ENCODE measurements at places on chromosomes 3 and 15.
A peak's percentile ranks its signal among the peaks of the same experiment; 100 is the strongest.

DNA sequence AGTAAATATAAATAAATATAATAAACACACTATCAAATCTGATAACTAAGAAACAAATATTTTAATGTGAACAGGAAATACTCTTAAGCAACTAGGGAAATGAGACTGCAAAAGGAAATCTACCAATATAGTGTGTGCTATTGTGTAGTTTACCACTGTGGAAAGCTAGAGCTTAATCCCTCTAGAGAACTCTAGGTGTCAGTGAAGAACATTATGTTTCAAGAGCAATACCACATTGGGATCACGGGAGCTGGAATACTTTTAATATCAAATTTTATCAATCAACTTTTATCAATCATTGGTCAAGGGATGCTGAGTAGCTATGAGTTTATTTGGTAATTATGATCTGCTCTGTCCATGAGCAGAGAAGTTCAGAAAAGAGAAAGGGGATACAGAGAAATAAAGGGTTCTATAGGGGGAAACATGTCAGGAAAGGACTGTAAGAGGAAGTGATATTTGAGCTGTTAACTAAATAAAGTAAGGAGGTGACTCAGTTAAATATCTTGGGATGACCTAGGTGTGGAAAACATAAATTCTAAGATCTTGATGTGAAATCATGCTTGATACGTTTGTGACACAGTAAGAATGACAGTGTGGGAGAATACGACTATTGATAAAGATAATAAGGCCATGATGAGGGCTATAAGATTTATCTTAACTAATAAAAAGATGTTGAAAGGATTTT, 762.2 kb upstream of the ALCAM start:
- DNase-seq, result peak; percentile 20

GRCh38 chr15:55823699-55824340, 80.9 kb upstream of the PRTG start:
- no peak for DNase-seq

DNA sequence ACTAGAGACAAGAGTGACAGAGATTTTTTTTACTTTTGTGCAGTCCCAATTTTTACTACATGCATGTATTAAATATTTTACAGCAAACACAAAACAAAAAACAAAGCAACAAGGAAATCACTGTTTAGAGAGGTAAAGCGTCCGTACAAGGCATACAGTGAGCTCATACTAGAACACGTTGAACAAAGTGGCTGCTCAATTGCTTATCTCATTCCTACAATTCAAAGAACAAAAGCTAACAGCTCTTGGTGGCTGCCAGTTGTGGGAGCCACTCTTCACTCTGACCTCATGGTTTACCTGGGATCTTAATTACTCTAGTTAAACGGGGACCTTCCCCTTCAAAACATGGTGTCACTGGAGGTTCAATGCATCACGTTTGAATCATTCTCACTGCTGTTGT, 7.6 kb upstream of the ARHGEF26 start:
- DNase-seq, result no peak

- no peak for DNase-seq
Observed at GRCh38 chr15:99481113-99481950, 84.5 kb upstream of the MEF2A start.

- DNase-seq, result no peak
Observed at GRCh38 chr3:149833241-149833640, 20.2 kb downstream of the RNF13 start.

DNA sequence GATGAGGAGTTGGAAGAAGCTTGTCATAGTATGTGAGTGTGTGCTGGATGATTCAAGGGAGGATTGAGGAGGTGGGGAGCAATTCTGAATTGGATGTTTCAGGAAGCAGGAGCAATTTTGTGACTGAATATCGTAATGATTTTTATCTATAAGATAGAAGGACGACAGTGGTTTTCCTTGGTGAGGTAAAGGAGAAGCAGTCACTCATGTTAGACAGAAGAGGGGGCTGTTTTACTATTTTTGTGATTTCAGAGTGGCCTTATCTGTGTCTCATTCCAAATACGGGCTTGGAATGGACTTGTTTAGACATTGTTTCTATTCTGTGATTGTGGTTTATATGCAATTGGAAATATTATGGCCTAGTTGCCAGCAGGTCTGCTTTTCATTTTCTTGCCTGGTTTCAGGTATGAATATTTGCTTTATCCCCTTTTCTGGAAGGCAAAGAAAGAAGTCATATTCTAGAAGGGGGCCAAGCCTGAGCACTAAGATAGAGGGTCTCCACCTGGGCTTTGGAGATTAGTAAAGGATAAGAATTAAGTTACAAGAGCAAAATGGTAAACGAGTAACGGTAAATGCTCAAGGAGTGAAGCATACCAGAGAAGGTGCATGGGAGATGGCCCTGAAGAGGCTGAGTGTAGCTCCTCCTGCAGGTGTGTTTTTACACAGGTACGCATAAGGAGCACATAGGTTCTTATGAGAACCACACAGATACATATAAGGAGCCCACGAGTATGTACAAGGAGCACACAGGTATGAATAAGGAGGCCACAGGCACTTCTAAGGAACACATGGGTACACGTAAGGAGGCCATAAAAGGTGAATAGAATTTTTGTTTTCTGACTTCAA, 124.6 kb upstream of the KCNAB1 start:
- peak; percentile 33 for DNase-seq

DNA sequence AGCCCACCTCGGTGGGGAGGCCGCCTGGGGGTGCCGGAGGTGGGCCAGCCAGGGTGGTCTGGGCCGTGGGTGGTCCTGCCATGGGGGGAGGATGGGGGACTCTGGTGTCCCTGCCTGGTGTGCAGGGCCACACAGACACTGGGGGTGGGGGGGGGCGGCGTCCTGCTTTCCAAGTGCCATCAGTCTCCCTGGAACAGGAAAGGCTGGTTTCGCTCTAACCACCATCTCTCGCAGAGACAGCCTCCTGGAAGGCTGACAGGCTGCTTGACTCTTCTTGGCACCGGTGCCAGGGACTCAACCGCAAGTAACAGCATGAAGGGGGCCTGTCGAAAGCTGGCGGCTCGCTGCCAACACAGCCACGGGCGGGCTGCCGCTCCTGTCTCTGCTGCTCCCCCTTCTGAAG, 40.3 kb downstream of the RGMA start:
- no peak for DNase-seq

- DNase-seq, result no peak
Observed at GRCh38 chr15:72272997-72273352, 621 bp upstream of the PARP6 start.

DNA sequence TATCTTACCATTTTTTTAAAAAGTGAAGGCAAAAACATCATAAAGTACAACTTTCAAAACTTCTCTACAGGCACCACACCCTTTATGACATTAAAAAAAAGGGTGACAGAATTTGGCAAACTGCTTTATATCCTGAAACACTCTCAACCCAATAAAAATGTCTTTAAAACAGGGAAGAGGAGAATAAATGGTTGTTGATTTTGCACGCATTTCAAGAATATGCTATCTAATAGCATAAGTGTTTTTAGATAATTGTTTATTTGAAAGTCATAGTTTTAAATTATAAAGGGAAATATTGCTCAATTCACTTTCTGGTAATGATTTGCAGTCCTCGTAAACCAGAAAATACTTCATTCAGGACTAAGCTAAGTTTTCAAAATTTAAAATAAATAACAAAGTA, 1.7 kb upstream of the PCOLCE2 start:
- DNase-seq, result no peak

DNA sequence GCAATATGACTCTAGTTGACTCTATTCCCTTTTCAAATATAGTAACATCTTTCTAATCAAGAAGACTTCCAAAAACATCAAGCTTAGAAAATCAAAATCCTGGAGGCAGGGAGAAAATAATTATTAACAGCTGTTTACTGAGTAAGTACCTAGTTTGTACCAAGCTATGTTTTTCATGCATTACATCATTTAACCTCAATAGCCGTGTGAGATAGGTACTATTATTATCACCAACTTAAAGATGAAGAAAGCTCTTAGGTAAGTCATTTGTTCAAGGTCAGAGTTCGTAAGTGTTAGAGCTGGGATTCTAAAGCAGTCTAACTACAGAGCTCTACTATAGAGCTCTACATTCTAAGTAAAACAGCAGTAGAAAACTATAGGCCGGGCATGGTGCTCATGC, 41.6 kb downstream of the GSK3B start:
- DNase-seq, result no peak

DNA sequence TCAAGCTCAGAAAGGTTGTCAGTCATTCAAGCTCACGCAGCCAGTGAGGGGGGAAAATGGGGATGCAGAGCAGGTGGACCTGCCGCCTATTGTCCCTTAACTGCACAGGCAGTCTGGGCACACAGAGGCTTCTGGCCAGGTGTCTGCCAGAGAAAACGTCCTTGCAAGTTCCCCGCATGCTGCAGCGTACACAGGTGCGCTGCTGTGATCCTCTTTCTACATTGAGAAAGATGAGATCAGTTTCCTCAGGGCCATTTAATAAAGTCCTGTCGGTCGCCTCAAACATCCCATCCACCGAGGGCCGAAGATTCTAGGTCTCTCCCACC, 445 bp upstream of the TSEN2 start:
- no peak for DNase-seq

DNA sequence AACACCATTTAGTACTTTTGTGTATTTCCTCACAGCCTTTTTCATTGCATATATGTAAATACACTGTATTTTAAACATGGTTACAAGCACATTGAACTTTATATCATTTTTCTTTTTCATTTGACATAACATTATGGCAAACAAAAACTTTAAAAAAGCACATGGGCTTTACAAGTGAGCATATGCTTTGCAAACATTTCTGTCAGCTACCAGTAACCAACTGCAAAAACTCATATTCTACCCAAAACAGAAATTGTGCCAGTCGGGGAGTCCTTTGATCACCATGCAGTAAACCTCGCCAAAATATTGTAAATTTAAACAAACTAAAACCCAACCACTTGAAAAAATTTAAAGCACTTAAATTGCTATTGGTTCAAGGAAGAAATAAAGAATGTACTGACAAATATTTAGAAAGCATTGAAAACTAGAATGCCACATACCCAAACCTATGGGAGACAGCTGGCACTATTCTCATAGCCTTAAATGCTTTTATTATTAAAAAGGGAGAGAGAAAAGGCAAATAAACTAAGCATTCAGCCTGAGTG, 24.4 kb downstream of the ZNF710 start:
- DNase-seq, result no peak

DNA sequence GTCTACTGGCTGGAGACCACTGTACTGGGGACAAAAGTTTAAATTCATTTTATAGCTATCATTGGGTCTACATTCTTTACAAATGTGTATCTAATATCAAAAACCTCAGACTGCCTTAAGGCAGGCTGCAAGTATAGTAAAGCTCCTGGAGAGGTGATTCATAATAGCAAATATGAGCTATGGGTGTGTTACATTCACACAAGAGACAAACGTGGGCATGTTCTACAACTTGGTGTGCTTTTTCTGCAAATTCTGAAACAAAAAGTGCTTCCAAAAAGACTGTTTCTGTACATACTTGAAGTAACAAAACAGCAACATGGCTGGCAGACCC, 1101.4 kb downstream of the ROBO1 start:
- DNase-seq, result peak; percentile 1

DNA sequence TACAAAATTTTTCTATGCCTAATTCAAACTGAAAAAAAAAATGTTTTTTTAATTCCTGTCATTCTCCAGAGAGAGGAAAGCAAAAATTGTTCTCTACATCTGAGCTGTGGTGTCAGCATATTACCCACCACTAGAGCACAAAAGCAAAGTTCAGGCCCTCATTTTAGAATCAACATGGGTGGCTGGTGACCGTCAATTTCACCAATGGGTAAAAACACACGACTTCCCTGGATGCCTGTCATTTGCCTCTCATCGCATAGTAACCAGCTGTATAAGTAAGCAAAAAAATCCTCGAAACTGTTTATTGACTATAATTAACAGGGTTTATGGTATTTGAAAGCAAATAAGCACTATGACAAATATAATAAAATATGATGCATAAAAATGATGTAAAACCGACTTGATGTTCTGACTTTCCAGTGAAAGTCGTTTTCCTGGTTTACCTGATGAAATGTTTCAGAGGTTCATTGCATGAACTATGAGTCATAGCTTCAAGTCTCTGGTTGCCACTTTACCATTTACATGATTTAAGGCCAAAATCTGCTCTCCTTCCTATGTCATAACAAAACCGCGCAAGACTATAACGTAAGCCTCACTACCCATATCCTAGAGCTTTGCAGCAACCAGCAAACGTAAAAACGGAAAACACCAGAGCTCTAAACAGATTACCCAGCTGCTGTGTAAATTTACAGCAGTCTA, 60.5 kb downstream of the THBS1 start:
- DNase-seq, result no peak

DNA sequence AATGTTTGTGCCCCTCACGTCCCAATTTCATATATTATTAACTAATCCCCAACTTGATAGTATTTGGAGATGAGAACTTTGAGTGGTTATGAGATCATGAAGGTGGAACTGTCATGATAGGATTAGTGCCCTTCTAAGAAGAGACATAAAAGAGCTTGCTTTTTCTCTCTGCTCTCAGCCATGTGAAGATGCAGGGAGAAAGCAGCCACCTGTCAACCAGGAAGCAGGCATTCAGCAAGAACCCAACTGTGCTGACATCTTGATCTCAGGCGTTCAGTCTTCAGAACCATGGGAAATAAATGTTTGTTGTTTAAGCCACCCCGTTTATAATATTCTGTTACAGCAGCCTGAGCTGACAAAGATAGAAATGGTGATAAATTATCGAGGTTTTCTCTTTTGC, 278.7 kb upstream of the KCNMB2 start:
- no peak for DNase-seq

DNA sequence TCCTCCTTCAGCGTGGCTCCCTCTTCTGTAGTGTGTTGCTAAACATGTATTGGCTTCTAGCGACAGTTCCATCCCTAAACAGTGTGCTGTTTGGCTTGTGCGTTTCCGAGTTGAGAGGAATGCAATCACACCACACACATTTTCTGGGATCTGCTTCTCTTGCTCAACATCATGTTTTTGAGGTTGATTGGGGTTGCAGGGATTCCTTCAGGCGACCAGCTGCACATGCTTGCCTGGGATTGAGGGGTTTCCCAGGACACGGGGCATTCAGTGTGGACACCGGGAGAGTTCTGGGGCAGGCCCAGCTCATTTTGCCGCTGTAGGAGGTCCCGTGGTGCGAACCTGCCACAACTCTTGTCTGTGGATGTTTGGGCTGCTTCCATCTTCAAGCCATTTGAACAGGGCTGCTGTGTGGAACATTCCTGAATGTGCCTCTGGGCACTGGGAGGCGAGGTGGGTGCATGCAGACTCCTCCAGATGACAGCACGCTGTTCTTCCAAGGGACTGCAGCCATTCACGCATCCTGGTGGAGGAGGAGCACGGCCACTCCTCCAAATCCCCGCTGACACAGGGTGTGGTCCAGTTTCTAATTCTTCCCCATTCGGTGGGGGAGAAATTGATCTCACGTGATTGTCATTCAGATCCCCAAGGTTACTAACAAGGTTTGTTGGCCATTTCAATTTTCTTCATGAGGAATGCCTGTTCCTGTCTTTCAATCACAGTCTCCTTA, 82.8 kb downstream of the PLXNA1 start:
- no peak for DNase-seq

Measured in stromal cell of bone marrow (primary cell).